NCI-H510A treated with DMSO at 0.1 percent for 48 hours (cell line): ENCODE measurements at places on chromosomes 2 and 18.

DNA sequence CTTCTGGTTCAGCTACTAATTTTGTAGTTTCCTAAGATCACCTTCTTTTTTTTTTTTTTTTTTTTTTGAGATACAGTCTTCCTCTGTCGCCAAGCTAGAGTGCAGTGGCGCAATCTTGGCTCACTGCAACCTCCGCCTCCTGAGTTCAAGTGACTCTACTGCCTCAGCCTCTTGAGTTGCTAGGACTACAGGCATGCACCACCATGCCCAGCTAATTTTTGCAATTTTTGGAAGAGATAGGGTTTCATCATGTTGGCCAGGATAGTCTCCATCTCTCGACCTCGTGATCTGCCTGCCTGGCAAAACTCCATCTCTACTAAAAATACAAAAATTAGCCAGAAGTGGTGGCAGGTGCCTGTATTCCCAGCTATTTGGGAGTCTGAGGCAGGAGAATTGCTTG, 301.5 kb upstream of the TFPI start:
- no peak for DNase-seq

DNA sequence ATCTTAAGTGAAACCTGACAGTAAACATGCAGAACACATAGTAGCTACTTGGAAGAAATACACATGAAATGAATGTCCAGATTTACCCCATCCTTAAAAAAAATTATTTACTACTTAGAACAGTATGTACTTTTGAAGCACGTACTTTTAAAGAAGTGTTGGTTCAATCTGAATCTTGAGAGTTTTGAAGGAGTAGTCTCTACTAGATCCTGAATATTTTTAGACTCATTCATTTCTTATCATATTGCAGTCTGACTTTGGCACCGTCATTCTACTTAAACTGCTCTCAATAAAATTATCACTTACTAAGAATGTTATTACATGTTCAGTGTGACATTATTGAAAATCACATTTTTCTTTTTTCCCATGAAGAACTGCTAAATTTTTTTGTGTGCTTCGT, 187.8 kb downstream of the DPP4 start:
- no peak for DNase-seq

DNA sequence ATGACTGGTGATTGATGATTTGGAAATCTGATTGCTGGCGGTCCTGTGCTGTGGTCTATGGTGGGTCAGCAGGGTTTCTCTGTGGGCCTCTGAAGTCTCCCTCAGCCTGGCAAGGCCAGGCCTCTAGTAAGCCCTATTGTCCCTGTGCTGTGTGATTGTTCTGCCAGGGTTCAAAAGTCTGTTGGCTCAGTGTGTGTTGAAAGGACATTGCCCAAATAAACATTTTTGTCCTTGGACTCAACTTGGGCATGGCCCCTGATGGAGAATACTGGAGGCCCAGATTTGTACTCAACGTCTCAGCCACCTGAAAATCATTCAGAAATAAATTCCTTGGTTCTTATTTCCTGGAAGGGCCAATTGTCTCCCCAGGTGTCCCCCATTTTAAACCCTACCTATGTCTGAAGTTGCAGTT, 74.4 kb downstream of the MAP4K4 start:
- no peak for DNase-seq

DNA sequence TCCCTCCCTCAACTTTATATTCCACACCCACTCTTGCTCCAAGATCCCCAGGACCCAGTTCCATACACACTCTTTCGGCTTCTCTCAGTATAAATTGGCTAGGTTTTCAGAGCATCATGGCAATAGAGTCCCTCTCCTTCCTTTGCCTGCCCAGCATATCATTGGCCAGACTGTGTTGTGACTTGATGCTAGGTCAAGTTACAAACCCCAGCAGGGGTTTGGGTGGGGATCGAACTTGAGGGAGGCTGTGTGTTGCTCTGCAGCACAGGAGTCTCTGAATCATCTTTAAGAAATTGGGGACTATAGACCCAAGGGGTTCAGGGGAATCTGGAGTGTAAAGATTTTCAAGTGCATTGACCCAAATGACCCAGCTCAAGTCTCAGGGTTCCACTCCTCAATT, 477.5 kb upstream of the MEIS1 start:
- DNase-seq: no peak

DNA sequence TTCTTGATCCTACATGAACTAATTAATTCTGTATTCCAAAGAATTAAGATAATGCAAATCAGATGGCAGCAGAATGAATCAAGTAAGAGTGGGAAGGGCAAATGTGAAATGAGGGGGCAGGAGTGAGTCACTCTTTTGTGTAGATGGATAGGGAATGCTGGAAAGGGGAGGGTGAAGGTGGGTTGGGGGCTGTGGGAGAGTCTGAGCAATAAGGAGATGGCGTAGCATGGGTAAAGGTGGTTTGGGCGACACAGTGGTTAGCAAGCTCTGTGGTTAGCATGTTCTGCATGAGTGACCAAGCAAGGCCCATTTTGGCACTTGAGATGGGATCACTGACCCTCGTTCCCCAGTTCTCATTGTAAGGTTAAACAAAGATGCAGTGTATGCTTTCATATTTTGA, 20.4 kb downstream of the GPD2 start:
- no peak for DNase-seq

- DNase-seq: no peak
These were observed 80.3 kb downstream of the MAPRE2 start for GRCh38 chr18:35121531-35121930.
